ENCODE measurements at places on chromosomes 5 and 9. TPM values are rescaled to one million over a fixed set of nuclear protein-coding genes. Genes with fewer than 3 reads are reported as not detected.

DNA sequence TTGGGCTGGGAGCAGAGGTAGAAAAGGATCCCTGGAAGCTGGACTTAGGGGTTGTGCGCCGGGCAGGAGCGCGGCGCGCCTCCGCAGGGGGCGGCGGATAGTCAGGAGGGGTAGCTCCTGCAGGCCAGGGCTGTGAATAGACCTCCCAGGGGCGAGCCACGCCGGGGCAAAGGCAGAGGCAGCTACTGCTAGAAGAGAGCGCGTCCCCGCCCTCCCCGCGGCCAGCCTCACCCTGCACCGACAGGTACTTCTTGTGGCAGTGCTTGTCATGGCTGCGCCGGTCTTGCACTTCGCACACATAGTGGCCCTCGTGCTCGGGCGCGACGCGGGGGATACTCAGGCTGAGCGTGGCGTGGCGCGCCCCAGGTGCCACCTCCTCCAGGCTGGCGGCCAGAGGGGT, 28.1 kb downstream of the FLT4 start:
- no peak for DNase-seq

- no peak for DNase-seq
These were observed 20.4 kb upstream of the TRIM52 start for GRCh38 chr5:181281077-181281983.

The CEP72 gene
- 0.86 TPM for total RNA-seq

The SGCD gene
- total RNA-seq, result 83.1 TPM

The PCDHA8 gene
- total RNA-seq, result not detected
